Cardiac fibroblast (primary cell): ENCODE measurements at places on chromosomes 5 and 9.
A peak's percentile ranks its signal among the peaks of the same experiment; 100 is the strongest.

DNA sequence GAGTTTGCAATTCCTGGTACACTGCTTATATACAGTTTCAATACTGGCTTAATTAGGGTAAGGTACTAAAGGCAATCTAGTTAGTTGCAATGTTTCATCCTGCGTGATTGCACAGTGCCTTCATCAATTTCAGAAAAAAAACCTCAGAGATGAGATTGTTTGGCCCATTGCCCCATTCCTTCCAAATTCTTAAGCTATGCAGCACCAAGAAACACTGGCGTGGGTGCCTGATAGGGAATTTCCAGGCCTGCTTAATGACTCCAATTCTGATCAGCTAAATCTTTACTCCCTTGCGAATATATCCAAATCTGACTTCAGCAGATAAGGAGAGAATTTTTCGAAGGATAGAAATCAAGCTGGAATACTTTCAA is 35.9 kb upstream of the GAS1 start:
- DNase-seq = peak; percentile 96

DNA sequence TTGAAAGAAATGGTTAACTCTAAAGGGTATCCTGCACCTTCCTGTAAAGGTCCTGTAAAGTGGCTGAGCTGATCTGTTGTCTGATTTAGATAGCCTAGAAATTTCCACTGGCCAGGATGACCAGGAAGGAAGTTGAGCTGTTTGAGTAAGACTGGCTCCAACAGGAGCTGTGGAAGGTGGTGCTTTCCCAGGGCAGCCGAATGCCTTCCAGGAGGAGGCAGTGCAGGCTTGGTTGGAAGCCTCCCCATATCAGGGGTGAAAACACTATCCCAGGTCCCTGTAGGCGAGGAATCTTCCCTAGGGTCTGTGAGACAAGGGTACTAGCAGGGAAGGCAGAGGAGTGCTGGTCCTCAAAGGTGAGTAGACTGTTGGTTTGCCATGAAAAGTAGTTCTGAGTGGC is 98.4 kb downstream of the LIX1 start:
- peak; percentile 8 for DNase-seq

- no peak for DNase-seq
Observed at GRCh38 chr5:24535646-24536045, 109.1 kb downstream of the CDH10 start.

DNA sequence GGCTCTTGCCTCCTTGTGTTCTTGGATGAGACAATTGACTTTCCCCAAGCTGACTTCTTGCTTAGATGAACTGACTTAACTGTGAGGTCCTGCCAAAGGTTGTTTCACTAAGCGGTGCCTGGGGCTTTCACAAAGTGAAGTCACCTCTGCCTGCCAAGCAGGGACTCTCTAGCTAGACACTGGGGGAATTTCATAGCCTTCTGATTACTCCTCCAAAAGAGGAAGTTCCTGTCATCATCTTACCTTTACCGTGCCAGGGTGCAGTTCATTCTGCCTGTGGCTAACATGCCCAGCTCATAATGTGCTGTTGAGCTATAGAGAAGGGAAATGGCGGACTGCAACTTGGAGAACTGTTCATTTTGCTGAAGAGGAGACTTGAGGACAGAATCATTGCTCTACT is 472.0 kb upstream of the WWC1 start:
- no peak for DNase-seq

- DNase-seq = peak; percentile 16
Observed at GRCh38 chr5:55036477-55036876, 12.4 kb downstream of the GZMK start.

DNA sequence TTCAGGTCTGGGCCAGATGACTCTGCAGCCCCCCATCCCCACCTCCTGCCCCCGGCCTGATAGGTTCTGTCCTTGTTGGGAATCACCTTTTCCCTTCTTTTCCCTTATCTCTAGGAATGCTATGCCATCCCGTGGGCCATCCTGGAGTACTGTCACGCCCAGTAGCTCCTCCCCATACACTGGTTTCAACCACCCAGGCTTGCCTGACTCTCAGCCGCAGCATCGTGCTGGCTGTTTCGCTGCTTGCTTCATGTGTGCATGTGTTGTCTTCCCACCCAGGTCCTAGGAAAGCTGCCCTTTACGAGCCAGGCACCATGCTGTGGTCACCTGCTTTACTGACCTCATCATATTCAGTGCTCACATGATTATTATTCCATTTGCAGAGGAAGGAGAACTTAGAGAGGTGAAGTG is 71.8 kb downstream of the ANGPTL2 start:
- DNase-seq = no peak

GRCh38 chr9:124741662-124742061 is 29.4 kb downstream of the NR6A1 start:
- DNase-seq = no peak

- peak; percentile 36 for DNase-seq
Observed at GRCh38 chr5:169197343-169197742, 103.6 kb downstream of the SLIT3 start.

- DNase-seq = no peak
Observed at GRCh38 chr9:22047596-22047995, 38.5 kb upstream of the CDKN2B start.

- no peak for DNase-seq
Observed at GRCh38 chr9:98538626-98539031, 170.1 kb downstream of the GABBR2 start.

DNA sequence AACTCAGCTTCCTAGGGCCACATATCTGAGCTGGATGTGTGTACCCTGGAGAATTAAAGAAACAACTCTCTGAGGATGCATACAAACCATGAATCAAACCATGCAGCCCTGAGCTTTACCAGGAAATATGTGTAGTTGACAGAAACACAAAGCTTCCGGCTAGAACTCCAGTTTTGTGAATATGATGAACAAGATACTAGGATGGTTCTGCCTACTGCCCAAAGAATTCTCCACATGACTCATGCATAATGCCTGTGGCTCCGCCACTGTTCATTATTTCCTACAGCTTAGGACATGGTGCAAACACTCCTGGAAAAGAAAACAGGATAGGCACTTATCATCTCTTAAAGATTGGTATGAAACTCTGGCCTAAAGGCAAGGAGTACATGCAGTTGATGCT is 343.4 kb downstream of the DNAH5 start:
- DNase-seq = peak; percentile 7

DNA sequence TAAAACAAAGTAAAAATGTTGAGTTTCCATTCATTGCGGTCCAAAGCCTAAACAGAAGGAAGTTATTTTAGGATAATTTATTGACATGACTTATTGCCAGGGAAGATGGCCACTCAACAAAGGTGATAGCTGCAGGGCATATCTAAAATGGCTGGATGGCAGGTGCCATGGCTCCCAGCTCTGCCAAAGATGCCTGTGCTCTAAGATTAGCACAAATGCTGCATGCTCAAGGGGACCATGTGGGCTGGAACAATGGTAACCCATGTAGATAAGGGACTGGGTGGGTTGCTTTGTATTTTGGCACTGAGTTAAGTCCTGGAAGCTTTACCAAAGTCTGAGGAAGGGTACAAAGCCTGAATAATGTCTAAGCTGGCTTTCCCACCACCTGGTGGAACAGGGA is 95.5 kb upstream of the IFNK start:
- no peak for DNase-seq

DNA sequence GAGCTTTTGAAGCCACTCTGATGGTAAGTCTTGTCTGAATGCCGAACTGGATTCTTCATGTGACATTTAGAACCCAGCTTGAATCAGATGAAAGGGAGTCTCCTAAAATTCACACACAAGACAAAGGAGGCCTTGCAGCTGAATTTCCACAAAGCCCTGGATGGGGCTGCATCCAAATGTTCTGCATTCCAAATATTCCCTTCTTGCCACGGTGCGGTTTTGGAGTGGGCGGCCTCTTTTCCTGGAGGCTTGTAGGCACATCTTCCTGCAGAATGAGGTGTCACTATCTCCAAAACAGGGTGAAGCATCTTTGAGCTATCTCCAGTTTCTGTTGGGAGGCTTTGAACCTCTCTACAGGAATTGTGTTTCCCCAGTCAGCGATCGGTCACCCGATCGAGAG is 342.7 kb downstream of the ARHGEF28 start:
- peak; percentile 32 for DNase-seq

DNA sequence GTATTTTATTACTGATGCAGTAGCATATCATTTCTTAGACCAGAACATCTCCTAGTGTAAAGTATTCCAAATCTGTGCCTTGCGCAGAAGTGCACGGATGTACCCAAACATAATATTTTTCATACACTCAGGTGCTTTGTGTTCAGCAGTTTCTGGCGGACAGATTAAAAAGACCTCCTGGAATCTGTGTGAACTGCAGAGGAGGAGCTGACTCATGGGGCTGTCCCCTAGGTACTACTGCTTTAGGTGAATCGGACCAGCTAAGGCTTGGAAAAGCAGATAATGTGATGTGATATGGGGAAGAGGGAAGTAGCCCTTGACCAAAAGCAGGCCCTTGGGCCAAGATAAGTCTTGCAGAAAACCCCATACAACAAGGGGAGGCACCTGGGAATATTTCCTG is 310.1 kb downstream of the PLK2 start:
- no peak for DNase-seq

DNA sequence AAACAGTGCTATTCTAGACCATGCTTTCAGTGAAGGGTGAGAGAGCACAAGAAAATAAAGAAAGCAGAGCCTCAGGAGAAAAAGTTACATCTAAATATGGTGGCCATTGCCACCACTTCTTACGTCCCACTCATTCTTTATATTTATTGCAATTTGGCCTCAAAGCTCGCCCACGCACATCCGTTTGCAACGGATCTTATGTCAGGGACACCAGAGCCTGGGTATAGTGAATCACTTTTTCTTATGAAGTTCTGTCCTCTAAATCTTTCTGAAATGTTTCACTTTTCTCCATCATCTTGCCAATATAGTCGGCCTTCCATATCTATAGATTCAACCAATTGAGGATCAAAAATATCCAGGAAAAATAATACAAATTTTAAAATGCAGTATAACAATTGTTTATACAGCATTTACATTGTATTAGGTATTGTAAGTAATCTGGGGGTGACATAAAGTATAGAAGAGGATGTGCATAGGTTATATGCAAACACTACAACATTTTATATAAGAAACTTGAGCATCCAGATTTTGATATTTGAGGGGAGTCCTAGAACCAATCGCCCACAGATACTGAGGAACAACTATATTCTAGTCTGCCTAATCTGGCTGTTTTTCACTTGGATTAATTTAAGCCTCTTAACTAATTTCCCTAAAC is 35.2 kb downstream of the GOLPH3 start:
- DNase-seq = peak; percentile 25

DNA sequence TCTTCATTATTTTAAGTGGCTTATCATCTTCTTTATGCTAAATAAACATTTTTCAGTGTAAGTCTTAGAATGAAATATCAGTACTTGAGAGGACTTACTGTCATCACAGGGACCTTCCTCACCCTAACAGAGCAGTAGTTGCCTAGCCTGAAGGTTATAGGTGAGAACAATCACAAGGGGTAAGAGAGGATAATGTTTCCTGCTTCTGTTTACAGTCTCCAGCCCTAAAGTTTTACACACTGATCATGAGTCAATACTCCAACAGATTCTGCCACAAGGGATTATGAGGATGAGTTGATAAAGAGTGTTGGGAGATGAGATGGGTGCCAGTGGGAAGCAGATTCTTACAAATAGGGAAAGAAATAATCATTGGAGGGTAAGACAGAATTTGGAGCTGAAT is 265.1 kb upstream of the DAB2 start:
- DNase-seq = no peak

GRCh38 chr9:72633966-72634365 is 112.6 kb downstream of the TMC1 start:
- peak; percentile 73 for DNase-seq

DNA sequence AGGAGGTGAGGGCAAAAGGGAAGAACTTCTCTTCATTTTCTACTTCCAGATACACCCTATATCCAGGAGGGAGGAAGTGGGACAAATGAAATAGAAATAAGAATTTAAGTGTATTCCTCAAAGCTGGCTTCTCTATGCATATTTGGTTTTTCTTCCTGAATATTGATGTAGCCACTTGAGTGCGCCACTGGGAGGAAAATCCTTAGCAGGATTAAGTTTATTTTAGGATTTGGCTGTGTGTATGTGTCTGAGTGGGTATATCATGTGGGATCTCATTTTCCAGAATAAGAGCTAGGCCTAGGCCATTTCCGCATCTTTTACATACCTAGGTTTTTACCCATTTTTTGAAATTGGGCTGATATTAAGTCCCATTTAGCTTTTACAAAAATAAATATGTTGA is 42.5 kb downstream of the MAP1B start:
- DNase-seq = peak; percentile 55

GRCh38 chr9:72251589-72251988 is 102.3 kb downstream of the GDA start:
- DNase-seq = no peak

GRCh38 chr9:37053684-37054362 is 19.8 kb upstream of the PAX5 start:
- no peak for DNase-seq

DNA sequence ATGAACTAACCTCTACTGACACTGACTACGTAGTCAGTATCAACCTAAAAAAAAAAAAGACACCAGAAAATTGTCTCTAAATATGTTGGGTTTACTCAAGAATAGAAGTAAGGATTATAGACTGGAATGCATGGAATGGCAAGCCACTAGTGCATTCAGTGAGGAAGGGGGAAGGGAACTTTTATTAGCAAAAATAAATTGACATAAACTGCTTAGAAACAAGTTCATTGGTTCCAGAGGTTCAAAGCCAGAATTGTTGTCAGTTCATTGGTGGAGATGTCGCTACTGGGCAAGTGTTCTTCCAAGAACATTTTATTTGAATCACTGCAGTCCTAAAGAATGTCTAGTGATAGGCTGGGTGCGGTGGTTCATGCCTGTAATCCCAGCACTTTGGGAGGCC is 26.1 kb upstream of the AOPEP start:
- DNase-seq = no peak

DNA sequence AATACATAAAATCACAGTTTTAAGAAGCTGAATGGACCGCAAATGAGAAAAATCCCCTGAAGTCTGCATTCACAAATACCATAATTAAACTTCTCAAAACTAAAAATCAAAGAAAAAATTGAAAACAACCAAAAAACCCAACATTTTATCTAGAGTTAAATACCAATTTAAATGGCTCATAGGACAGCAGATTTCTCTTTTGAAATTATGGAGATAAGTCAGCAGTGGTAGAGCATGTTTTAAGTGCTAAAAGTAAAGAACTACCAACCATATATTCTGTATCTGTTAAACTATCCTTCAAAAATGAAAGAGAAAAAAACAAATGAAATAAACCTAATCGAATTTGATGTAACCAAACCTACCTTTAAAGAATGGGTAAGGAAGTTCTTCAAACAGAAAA is 862.8 kb downstream of the TAF11L14 start:
- DNase-seq = no peak
